Small intestine (tissue), 16 donors: ENCODE measurements at places on chromosomes 3 and 15.

DNA sequence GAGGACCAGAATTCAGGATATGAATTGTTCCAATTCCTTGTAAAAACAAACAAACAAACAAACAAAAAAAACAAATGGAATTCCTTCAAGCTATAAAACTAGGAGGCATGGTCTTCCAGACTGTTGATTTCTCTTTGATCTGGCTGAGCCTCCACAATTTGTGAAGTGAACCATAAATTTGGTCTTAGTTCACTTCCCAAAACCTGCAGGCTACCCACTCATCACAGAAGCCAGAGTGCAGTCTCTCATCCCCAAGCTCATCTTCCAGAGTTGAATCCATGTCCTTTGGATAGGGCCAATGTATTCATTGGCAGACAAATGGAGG is 203.9 kb downstream of the DTWD1 start:
- no peak for DNase-seq

GRCh38 chr3:171696805-171697204 is 113.5 kb downstream of the PLD1 start:
- DNase-seq: no peak

DNA sequence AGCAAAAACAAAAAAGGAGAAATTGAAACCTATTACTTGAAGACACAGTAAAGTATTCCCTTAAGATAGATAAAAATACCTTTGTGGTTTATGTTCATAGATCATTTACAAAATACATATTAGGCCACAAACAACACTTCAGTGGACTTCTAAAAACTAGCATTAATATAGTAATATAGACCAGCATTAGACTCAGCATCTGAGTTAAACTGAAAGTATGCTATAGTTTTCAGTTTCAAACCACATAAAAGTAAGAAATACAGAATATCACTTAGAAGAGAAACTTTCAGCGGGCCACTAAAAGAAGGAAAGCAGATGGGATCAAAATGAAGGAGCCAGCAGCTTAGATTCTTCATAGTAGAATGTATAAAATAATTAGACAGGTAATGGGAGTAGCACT is 86.6 kb downstream of the MSL2 start:
- DNase-seq: no peak

DNA sequence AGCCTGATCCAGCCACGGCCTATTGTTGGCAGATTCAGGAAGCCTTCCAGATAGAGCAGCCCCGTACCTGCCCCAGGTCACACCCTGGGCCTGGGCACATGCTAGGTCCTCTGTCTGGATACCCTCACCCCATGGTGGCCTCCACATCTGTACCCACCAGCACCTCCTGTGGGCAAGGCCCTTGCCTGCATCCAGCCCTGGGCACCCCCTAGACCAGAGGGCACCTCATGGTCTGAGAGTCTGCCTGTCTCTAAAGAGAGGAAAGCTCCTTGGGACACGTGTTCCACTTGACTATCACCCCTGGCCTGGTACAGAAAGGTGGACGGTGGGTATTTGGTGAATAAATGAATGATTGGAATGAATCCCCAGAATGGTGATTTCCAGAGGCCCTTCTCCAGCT is 8.9 kb upstream of the COMMD4 start:
- DNase-seq: no peak

GRCh38 chr15:38508647-38509046 is 54.7 kb downstream of the FAM98B start:
- no peak for DNase-seq

DNA sequence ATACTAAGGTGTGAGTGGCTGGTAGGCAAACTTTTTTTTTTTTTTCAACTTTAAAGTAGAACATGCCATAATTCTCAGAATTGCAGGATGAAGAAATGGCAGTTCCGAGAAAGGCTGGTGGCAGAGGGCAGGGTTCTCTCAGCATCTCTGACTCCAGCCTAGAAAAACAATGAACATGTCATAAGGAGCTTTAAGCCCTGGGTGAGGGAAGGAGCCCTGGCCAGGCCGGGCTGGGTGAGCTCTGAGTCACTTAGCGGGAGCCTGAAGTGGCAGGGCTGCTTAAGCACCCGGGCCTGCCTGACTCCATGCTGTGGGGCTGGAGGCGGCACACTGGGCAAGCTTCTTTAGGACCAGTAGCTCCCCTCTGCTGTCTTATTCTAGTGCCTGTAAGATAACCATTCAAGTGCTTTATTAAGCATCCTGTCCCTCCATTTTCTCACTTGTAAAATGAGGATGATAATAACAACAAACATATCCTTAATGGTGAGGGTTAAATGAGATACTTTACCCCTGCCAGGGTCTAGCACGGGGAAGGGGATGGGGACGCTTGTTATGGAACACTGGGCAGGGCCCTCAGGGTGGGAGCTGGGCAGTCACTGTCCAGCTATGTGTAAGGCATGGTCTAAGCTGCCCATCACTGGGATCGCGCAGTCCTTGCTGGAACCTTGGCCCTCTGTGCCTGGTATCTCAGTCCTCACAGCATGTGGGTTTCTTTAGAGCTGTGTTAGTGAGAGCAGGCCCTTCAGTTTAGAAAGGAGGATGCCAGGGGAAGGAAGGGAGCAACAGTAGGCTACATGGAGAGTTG is 18.4 kb downstream of the SMAD6 start:
- no peak for DNase-seq

GRCh38 chr3:53675022-53675697 is 171.1 kb downstream of the CHDH start:
- no peak for DNase-seq

DNA sequence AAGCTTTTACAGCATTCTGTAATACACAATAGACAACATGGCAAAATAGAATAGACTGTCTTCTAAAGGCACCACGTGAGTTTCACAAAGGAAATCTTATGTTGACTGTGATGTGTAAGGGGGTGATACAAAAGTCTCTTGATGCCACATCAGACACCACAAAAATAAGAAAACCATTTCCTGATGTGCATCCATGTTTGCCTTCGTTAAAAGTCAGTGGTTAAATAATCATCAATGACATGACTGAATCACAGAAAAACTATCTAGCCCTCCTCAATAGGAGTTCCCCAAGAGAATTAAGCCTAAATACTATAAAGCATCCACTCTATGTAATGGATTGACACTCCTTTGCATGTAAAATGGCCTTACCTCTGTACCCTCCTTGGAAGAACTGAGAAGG is 198.6 kb upstream of the SLC2A2 start:
- DNase-seq: no peak

GRCh38 chr15:95994418-95994817 is 336.1 kb upstream of the NR2F2 start:
- DNase-seq: no peak

DNA sequence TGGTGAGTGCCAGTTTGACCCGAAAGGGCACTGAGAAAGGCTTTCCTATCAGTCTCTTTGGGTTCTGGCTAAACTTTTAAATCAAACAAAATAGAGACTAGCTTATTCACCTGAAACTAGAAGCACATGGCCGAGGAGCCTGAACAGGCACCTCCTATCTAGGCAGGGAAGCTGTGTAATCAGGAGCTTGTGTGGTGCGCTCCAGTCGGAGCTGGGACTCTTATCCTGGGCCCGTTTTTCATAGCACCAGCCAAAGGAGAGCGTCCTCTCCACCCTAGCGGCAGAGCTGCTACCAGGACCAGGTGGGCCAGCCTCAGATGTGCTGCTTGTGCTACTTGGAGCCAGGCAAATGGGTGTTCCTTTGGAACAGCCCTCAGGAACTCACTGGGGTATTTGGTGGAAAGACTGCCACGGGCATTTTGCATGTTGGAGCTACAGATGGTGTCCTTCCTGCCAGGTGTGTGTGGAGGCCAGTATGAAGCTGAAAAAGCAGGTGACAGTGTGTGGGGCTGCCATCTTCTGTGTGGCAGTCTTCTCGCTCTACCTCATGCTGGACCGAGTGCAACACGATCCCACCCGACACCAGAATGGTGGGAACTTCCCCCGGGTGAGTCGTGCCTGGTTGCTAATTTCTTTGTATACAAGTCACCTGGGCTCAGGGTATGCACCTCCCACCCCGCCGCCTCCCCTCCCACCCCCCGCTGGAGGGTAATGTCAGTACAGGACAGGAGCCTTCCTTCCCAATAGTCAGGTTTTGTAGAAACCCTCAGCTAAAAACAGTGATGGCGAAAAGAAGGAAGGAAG is 833 bp downstream of the MAN2A2 start:
- DNase-seq: peak; percentile 63

GRCh38 chr3:58899953-58900298 is 149.9 kb downstream of the CFAP20DC start:
- peak; percentile 31 for DNase-seq

- no peak for DNase-seq
Measured at GRCh38 chr3:142287866-142288638, 62.7 kb upstream of the GK5 start.

DNA sequence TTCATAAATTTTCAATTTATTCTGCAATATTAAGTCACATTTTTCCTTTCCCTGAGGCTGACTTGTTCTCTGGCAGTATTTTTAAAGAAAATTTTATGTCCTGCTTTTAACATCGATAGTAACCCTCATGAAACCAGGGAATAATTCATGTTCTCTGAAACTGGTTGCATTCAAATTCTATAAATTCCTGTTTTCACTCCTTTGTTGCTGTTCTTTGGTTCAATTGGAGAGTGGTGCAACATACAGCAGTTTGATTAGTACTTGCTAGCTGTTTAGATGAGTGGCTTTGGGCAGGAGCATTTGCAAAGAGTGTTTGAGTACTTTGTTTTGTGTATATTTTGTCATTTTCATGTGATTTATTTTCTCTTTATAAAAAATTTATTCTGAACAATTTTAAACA is 19.2 kb downstream of the ZIC1 start:
- no peak for DNase-seq

DNA sequence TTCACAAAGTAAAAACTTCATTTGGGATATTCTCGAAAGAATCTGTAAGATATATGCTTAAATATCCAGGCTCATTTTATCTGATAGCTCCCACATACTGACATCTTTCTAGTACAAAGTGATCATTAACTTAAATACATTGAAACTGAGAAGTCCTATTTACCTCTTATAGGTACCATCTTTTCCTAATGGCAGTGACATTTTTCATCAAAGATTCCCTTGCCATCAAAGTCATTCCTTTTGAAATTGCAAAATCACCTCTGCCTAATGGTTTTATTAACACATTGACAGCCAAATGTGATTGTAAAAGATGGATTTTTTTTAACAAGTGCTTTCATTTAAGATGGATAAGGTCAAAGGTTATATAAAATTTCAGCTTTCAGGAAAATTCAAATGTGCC is 346.6 kb downstream of the MFSD1 start:
- no peak for DNase-seq

DNA sequence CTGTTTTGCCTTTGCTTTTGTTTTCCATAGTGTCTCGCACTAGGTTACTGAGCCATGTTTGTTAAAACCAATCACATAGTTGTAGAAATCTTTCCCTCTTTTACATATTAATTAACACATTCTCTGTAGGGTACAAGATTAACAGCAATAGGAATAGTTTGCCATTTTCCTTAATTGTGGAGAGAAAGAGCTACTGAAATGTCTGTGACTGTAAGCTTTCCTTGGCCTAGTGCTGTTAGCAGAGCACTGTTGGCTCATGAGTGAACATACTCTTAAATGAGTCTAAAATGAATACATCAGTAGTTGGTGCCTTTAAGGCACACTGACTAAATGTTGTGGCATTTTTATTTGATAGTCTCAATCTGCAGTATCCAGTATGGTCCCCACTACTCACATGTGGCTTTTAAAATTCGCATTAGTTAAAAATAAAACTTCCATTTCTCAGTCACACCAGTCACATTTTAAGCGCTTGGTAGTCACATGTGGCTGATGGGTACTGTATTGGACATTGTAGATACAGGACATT is 28.2 kb downstream of the CHD2 start:
- DNase-seq: no peak

DNA sequence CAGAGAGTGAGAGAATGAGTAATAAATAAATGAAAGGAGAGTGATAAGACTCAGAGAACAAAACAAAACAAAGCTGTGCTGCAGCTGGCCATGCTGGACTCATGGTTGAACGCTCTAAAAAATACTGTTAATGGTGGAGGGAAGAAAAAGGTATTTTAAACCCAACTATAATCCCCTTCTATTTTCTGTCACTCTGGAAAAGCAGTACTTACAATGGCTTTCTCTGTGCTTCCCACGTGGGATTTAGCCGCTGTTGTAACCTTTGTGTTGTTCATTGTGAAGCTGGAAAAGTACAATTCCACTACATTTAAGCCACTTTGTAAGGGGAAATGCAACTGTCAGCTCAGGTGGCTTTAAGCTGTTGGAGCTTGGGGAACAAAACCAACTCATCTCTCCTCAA is 917.7 kb downstream of the IGSF11 start:
- DNase-seq: no peak

GRCh38 chr3:63661242-63661641 is 8.8 kb downstream of the SNTN start:
- DNase-seq: no peak

GRCh38 chr3:23747841-23748240 is 57.9 kb upstream of the UBE2E1 start:
- DNase-seq: no peak

- DNase-seq: no peak
Measured at GRCh38 chr15:48289628-48290027, 41.6 kb upstream of the DUT start.

DNA sequence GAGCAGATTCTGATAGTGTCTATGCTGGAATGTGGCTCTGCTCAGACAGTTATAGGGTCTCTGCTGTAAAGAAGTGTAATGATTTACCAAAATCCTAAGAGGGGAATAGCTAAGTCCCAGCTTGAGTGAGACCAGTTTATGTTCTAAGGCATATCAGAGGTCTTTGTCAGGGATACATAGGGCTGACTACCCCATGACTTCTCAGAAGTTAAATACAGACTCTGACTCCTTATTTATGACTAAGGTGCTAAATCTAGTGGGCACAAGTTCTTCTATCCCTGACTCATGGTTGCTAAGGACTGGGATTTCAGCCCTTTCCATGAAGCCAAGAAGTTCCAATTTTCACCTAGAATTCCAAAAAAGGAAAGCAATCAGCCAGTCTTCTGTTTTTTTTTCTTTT is 192.6 kb upstream of the POU1F1 start:
- DNase-seq: no peak

GRCh38 chr3:113329757-113330156 is 111.5 kb downstream of the CFAP44 start:
- DNase-seq: no peak

GRCh38 chr3:72231439-72232196 is 446.7 kb upstream of the PROK2 start:
- no peak for DNase-seq

DNA sequence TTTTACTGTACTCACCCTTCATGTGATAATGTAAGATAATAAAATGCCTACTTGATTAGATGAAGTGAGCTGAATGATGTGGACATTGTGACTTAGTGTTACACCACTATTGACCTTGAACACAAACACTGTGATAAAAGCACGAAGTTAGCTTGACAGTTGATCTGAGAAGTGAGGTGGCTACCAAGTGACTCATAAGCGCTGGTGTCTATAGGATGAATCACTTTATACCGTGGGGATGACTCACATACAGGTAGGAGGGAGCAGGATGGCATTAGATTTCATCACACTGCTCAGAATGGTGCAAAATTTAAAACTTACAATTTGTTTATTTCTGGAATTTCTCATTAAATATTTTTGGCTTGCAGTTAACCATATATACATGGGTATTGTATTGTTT is 174.7 kb upstream of the CNTN3 start:
- DNase-seq: no peak

GRCh38 chr3:173711619-173712018 is 314.1 kb downstream of the NLGN1 start:
- peak; percentile 30 for DNase-seq
